ENCODE measurements at places on chromosomes 1 and 21.

- no peak for DNase-seq
Measured at GRCh38 chr1:81379430-81379829, 421.3 kb upstream of the ADGRL2 start.

GRCh38 chr1:192808163-192808517 lies 699 bp upstream of the RGS2 start:
- DNase-seq = no peak

DNA sequence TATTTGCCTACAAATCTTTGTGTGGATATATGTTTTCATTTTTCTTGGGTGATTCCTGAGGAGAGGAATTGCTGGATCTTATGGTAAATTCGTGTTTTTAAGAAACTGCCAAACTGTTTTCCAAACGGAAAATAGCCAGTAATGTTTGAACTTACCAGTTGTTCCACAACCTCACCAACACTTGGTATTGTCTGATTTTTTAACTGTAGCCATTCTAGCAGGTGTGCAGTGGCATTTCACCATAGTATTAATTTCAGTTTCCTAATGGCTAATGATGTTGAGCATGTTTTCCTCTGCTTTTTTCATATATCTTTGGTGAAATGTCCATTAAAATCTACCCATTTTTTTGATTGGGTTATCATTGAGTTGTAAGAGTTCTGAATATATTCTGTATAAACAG lies 56.6 kb downstream of the RPS6KC1 start:
- no peak for DNase-seq

DNA sequence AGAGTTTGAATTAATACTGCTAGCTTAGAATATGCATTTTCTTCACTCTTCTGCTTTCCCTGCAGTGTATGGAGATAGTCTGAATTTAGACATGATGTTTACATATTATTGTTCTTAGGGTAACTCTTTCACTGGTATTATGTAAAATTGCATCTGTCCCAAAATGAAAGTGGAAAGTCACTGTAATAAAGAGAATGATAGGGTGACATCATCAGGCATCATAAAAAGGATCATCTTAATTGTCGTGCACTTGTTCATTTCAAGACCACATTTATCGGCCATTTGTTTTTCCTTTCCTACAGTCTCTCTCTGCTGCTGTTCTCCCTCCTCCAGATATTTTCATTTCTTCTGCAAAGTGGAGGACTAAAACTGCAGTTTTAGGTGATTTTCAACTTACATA lies 61.9 kb upstream of the ZNF281 start:
- DNase-seq = no peak

- DNase-seq = no peak
Measured at GRCh38 chr1:226327761-226328162, 18.8 kb upstream of the LIN9 start.

DNA sequence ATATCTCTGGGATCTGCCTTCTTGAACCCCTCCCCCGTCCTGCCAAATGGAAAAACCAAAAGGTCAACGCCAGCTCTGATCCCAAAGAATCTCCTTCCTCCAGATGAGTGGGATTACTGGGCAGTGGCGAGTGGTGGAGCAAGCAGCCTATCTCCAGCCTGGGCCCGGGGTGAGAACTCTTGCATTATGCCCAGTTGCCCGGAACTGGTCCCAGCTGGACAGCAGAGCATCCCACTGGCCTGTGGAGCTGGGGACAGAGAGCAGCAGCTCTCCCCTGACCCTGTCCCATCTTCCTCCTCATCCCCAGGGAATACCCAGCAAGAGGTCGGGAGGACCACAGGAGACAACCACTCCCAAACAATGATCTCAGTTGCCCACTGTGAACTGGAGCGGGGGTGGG lies 130.5 kb downstream of the TMEM53 start:
- no peak for DNase-seq

- DNase-seq = no peak
Measured at GRCh38 chr1:53561503-53562105, 102.4 kb downstream of the DMRTB1 start.

DNA sequence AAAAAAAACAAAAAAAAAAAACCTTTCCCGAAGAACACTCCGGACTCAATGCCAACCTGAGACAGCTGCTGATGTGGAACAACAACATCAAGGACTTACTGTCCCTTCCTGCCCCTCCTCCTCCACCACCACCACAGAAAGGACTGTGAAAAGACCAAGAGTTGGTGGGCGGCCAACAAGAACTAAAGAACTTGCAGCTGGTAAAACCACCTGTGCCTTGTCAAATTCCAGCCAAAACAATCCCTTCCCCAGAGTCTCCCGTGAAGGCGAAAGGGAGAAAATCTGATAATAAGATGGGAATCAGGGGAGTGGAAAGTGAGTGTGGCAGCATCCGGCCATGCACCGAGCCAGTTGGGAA lies 88.9 kb downstream of the PROX1 start:
- DNase-seq = no peak

GRCh38 chr1:10549904-10550664 lies 75.3 kb downstream of the PEX14 start:
- DNase-seq = no peak

- no peak for DNase-seq
Measured at GRCh38 chr1:149844101-149844500, 55.3 kb upstream of the BOLA1 start.

DNA sequence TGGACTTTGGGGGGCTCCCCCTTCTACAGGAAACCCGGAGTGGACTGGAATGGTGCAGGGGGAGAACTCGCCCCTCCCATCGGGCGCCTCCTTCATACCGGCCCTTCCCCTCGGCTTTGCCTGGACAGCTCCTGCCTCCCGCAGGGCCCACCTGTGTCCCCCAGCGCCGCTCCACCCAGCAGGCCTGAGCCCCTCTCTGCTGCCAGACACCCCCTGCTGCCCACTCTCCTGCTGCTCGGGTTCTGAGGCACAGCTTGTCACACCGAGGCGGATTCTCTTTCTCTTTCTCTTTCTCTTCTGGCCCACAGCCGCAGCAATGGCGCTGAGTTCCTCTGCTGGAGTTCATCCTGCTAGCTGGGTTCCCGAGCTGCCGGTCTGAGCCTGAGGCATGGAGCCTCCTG lies at the start of gene TNFRSF14:
TSS of gene TNFRSF14 (plus strand) at position 95 of the 401 bp plus-strand sequence. CDS start at position 389, 294 bp downstream.
- DNase-seq = no peak

GRCh38 chr1:41800311-41800829 lies 118.4 kb downstream of the HIVEP3 start:
- no peak for DNase-seq

DNA sequence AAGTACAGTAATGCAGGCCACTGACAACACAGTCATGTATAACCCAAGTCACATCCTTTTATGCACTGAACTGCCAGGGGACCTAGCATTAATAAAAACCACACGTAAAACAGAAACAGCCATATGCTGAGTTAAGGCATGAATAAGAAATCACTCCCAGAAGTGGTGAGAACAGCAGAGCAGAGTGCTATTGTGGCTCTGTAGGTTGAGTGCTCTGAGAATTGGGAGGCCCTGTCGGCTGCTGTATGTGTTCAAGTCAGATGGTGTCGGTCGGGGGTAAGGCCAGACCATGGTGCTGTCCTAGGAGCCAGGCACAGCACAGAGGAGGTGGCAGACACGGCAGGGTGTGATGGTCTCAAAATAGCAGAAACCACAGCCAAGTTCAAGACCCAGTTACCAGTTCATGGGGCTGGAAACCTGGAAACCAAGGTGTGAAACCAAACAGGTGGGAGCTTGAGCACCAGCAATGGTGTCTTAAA lies 126.6 kb upstream of the COA6 start:
- DNase-seq = no peak
